ENCODE measurements at places on chromosomes 16 and 17.

GRCh38 chr17:20066253-20066652 is 57.1 kb downstream of the SPECC1 start:
- no peak for DNase-seq

DNA sequence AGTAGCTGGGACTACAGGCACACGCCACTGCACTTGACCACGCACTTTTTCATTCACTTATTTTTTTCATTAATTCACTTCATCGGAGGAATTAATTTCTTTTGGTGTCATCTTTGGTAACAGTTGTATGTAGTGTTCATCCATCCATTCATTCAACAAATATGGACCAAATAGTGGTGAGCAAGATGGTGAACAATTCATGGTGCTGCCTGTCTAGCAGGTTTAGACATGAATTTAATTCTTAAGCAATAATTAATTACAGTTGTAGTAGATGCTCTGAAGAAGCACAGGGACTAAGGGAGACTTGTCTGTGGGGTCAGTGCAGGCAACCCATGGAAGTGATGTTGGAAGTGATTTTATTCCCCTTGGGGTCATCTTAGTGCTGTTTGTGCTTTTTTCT is 22.4 kb downstream of the GDE1 start:
- no peak for DNase-seq

DNA sequence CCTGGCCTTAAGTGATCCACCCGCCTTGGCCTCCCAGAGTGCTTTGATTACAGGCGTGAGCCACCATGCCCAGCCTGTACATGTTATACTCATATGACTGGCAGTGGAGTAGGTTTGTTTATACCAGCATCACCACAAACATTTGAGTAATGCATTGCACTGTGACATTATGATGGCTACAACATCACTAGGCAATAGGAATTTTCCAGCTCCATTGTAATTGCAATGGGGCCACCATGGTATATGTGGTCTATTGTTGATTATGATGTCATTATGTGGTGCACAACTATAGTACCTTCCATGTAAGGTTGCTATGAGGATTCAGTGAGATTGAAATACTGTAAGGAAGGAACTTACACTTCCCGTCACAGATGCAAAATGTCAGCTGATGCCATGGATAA is 168.9 kb downstream of the COPRS start:
- no peak for DNase-seq

GRCh38 chr16:14564861-14565687 is 65.0 kb downstream of the PARN start:
- DNase-seq = no peak

GRCh38 chr16:12474047-12474446 is 329.6 kb downstream of the CPPED1 start:
- no peak for DNase-seq

GRCh38 chr17:79429864-79430494 is 180.9 kb downstream of the RBFOX3 start:
- no peak for DNase-seq

- no peak for DNase-seq
These were observed 30.7 kb downstream of the ELAC2 start for GRCh38 chr17:12987120-12987519.

DNA sequence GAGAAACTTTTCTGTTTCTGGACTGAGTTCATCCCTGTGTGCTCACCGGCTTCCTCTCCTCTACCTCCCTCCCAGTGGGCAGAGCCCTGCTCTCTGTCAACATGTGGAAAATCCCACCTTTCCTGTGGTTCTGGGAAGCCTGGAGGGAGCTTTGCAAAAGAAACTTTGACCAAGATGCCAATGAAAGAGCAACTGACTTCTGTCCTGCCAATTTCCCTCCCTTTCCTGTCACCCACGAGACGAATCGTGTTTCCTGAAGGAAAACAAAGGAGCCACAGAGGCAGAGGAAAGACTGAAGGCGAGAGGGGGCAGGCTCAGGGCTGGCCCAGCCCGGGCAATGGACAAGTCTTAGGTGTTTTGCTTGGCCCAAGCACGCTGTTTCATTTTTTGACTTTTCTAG is 82.8 kb downstream of the PLCG2 start:
- no peak for DNase-seq

DNA sequence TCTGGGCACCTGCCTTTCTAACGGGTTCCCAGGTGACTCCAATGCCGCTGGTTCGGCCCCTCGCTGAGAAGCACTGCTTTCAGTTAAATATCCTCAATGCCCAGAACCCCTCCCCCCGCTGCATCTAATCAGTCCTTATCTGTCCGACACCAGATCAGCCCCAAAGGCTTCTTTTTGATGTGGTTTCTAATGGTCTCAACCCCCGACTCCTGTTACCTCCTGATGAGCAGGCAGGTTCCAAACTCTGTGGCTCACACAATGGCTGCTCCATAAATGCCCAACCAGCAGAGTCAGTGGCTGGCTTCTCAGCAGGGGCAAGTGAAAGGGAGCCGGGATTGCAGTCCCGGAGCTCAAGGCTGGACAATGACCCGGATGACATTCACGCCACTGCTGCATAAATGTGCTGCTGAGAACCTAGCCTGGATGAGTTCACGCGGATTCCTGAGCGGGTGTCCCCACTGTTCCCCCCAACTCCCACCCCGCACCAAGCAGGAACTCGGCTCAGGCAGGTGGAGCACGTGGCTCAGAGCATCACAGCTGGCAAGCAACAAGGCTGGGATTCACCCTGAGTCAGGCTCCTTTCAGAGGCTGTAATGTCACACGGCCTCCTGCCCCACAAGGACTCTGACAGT is 1.0 kb upstream of the SLC38A8 start:
- DNase-seq = no peak

- no peak for DNase-seq
These were observed 202.7 kb downstream of the ZNF423 start for GRCh38 chr16:49653173-49653570.

GRCh38 chr17:10814075-10814474 is 10.2 kb upstream of the TMEM238L start:
- DNase-seq = no peak

DNA sequence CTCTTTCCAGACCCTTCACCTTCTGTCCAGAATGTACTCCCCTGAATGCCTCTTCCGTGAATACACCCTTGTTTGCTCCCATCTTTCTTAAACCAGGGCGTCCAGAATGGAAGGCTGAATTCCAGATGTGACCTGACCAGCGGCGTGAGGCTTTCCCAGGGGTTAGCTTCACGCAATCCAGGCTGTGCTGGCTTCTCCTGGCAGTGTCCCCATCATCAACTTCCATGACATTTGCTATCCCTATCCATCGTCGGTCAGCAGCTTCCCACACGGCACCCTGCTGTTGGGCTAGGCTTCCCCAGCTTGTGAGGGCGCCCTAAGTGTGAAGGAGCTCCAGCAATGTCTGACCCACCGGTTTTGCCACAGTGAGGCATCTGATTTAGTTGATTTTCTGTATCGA is 339.8 kb upstream of the TNRC6C start:
- DNase-seq = no peak

GRCh38 chr16:138049-138417 is 440 bp downstream of the NPRL3 start:
- peak; percentile 27 for DNase-seq

DNA sequence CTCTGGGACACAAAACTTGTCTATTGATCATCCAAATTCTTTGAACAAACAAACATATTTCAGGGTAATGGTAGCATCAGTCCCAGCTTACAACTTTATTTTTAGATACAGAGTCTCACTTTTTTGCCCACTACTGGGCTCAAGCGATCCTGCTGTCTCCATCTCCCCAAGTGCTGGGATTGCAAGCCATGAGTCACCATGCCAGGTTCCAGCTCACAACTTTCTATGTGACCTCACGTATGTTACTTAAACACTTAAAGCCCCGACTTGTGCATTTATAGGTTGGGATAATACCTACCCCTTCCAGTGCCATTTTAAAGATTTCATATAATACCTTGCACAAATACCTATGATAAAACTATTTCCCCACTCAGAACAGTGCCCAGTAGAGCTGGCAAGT is 42.0 kb upstream of the KSR1 start:
- no peak for DNase-seq

DNA sequence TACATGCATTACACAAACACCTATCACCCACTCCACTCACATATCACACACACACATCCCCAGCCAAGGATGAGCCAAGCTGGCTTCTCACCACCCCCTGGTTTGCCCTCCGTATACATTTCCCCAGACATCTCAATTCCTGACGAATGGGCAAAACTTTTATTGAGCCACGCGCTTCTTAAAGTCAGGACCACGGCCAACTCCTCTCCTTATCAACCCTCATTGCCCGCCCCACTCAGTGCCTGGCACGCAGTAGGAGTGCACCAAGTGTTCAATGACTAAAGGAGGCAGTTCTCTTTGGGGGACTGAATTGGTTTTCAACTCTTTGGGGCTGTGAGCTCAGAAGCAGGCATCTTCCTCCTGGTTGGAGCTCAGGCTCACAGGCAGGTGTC is 22.5 kb upstream of the C16orf78 start:
- no peak for DNase-seq

DNA sequence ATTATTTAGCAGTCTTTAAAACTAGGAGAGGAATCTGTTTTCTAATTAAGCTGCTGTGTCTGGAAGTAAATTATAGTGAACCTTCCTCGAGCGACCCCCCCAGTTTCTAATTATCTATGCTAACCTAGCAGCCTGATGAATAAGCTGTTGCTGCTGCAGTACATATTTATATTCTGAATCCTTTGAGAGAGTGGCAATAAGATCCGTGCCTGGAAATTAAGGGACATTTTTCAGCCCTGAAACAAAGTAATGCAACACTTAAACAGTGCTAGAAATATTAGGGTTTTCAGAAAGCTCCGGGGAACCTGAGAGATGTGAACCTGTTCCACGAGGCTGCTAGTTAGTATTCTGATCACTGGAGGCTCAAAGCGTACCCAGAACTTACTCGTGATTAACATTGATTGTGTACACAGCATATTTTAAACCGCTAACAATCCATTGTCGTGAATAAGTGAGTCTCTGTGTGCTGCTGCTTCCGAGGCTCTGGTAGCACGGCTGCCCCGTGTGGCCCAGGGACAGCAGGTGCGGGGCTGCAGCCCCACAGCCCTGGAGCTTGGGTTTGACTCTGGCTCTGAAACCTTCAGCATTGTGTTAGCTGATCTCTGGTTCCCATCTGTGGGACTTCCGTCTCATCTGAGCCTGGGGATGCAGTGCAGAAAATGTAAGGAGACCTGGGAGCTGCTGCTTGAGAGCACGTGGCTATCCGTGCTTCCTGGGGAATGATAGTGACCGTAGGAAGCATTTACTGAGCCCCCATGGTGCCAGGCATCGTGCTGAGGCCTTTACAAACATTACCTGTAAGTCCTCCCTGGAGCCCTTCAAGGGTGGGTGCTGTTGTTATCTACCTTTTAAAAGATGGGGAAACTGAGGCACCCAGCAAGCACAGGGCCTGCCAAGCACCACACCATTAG is 190.9 kb upstream of the CHMP6 start:
- DNase-seq = no peak

DNA sequence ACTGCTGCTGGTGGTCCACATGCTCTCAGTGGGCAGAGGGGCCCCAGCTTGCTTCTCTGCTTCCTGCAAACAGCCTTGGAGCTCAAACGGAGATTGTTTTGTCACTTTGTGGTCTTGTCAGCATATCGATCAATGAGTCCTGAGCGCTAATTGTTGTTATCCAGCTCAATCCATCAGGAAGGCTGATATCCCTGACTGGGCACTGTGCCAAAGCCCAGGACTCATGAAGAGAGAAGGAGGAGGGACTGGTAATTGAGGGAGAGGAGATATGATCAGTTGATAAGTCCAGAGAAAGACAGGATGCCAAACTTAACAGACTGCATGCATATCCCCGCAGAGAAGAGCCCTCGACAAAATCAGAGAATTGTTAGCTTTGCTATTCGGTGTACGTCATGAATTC is 58.6 kb upstream of the DNAH9 start:
- no peak for DNase-seq

- DNase-seq = no peak
These were observed 38.3 kb upstream of the ACSM2B start for GRCh38 chr16:20614186-20615141.

GRCh38 chr16:20950294-20950693 is 49.7 kb downstream of the LYRM1 start:
- DNase-seq = no peak

- DNase-seq = no peak
These were observed 148.4 kb downstream of the RPTOR start for GRCh38 chr17:80692931-80693467.

DNA sequence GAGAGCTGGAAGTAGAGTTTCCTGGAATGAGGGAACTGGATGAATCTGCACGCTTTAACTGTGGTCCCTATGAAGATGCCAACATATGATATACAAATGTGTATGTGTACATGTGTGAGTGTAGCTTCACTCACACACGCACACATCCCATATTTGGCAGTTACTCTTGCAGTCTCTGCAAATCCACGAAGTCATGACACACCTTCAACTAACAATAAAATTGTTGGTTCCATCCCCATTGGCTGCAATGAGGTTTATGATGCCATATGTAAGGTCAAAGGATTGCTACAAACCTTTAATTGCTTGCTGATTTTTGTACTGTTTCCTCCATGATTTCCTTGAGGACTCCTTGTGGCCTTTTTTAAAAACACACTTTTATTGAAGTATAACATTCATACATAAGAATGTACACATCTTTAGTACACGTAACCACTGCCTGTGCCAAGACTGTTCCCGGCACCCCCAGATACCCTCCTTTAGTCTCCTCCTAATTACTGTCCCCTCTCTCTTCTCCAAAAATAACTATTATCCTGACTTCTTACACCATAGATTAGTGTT is 22.0 kb downstream of the MYO1D start:
- DNase-seq = no peak

DNA sequence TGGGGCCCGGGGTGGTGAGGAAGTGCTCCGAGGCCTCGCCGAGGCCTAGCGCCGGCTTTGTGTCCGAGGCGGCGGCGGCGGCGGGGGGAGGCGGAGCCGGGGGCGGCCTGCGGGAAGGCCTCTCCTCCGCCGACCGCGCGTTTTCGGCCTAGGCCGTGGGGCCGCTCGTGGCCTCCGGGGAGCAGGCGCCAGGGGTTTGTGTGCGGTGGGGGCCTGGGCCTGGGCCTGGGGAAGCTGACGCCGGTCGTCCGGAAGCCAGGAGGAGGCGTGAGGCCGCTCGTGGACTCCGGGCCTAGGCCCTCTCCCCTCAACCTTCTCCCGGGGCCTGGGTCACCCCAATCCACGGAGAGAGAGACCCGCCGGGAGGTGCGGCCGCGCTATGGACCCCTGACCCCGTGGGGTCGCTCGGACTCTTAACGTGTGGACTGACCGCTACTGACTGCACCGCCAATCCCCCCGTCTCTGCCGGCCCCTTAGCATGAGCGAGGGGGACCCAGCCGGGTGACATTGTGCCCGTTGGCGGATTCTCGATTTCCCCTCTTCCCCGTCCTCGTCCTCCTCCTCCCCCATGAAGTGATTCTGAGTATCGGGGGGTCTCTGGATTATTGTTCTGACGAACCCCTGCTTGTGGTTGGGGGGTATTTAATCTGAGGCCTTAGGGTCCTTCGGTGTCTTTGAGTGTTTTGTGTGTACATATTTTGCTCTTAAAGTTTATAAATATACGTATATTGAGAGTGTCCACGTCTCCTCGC is 660 bp downstream of the RBBP6 start:
- DNase-seq = peak; percentile 63

GRCh38 chr17:17398943-17399926 is 77.6 kb upstream of the MED9 start:
- DNase-seq = no peak

GRCh38 chr17:48751733-48752398 is 23.3 kb upstream of the HOXB13 start:
- DNase-seq = no peak
